ENCODE measurements at places on chromosomes 4 and X.

- no peak for DNase-seq
These were observed 37.0 kb downstream of the TKTL1 start for GRCh38 chrX:154332561-154332960.

GRCh38 chr4:20251796-20252655, at the start of gene SLIT2:
Gene SLIT2 (plus strand): TSS chr4:20251905. CDS start chr4:20253816, 1,911 bp downstream.
- no peak for DNase-seq

GRCh38 chrX:16838202-16839066, 31.7 kb downstream of the RBBP7 start:
- no peak for DNase-seq

DNA sequence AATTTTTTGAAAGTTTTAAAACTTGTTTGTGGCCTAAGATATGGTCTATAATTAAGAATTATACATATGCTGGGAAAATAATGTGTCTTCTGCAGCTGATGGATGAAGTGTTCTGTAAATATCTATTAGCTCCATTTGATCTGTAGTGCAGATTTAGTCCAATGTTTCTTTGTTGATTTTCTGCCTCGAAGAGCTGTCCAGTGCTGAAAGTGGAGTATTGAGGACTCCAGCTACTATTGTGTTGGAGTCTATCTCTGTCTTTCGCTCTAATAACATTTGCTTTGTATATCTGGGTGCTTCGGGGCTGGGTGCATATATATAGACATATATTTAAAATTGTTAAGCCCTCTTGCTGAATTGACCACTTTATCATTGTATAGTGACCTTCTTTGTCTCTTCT, 2127.3 kb downstream of the PCDH7 start:
- no peak for DNase-seq

DNA sequence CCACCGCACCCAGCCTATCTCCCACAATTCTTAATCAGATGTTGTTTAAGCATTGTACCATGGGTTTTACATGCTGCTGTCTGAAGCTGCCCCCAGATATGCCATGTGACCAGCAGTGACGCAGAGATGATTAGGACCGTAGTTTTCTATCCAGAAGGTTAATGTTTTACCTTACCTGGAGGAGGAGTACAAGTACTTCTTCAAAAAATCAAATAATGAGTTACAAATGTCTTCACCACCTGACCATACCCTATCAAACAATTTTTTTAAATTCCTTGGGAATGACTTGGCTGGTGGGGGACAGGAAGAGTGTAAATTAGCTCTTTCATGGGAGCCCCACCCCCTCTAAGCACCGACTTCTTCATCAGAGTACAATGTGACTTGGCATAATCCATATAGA, 16.2 kb upstream of the SGMS2 start:
- DNase-seq = no peak

DNA sequence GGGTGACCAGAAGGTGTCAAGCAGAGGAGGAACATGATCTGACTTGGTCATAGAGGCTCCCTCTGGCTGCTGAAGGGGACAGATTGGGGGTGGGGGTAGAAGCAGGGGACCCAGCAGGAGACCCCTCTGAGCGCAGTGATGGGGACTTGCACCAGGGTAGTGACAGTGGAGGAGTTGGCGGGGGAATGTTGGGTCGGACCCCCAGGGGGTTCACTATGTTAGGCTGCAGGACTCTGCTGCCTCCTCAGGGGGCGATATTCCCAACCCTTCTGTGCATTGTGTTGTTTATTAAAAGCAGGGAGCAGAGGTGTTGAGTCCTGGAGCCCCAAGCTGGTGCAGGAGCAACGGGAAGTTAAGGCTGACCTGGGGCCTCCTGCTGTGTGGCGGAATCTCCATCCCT, 8.8 kb downstream of the WDR13 start:
- no peak for DNase-seq

- no peak for DNase-seq
These were observed 47.7 kb downstream of the PRPS1 start for GRCh38 chrX:107675823-107676555.

DNA sequence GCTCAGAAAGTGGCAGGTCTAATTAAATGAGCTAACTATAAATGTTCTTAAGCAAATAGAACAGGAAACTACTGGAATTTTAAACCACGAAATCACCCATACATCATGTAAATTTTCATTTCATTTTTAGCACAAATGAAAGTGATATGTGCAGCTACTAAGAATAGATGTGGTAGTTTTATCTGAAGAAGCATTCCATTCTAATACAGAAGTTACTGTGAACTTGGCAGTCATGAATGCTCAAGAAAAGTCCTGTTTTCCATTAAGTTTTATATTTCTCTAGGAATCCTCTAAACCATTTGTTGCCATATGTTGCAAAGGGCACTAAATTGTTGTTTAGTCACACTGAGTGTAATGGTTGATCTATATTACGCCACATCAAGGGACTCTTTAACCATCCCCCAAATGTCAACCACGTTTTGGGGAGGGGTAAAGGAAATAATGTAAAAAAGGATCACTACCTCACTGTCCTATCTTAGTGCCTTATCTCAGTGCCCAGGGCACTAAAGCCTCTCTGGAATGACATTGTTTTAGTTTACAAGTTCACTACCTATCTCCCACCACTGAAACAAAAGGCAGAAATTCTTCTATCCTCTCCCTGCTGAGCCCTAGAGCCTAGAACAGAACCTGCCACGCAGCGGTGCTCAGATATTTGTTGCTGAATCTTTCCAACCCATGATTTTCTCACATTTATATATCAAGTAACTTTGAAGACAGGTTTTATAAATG, 118.0 kb downstream of the SHISA3 start:
- DNase-seq = no peak

DNA sequence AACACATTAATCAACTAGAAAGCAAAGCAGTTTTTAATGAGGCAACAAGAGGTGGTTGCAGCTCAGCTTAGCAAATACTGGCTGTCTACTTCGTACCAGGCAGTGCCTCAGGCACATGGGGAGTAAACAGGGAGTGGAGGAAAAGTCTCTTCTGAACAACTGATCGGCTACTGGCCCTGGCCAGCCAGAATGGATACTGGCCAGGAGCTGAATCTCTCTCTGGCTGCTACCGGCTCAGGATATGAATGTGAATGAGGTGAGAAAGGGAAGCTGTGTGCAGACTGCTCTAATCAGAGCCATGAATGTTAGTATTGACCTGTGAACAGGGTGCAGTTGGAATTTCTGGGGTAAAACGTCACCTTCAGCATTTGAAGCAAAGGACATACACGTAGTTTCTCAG, 77.3 kb downstream of the STK32B start:
- no peak for DNase-seq

DNA sequence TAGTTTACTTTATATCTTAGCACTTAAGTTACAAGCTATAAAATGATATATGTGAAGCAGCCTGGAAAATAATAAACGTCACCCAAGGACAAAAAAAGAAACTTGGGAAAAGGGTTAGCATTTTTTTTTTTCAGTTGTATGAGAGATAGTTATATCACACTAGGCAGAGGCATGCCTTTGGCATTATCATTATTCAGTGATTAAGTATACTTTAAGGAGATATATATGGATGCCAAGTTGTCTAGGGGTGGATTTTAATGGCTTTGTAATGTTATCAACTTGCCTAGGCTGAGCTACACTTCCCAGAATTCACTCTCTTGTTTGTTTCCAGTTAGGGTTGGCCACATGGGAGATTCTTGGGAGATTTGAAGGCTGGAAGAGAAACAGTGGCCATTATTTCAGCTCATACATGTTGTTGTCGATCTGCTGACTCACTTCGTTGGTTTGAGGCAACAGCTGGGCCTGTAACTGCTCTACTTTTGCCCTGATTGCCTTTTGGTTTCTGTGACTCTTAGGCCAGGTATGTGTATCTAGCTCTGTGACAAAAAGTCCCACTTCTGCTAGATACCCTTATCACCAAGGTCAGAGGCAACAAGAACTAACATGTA, 11.5 kb upstream of the SRPX start:
- DNase-seq = no peak

- DNase-seq = no peak
These were observed 35.1 kb downstream of the SH3KBP1 start for GRCh38 chrX:19852014-19853005.

GRCh38 chr4:159024266-159024665, 78.6 kb upstream of the RAPGEF2 start:
- DNase-seq = no peak

GRCh38 chrX:41265615-41266014, 68.3 kb upstream of the DDX3X start:
- peak; percentile 20 for DNase-seq

GRCh38 chr4:100174985-100175383, 15.3 kb downstream of the DDIT4L start:
- no peak for DNase-seq

- no peak for DNase-seq
These were observed 193.8 kb upstream of the RBPJ start for GRCh38 chr4:26126994-26127393.

- DNase-seq = no peak
These were observed 217.0 kb downstream of the GUCY2F start for GRCh38 chrX:109264878-109265277.

DNA sequence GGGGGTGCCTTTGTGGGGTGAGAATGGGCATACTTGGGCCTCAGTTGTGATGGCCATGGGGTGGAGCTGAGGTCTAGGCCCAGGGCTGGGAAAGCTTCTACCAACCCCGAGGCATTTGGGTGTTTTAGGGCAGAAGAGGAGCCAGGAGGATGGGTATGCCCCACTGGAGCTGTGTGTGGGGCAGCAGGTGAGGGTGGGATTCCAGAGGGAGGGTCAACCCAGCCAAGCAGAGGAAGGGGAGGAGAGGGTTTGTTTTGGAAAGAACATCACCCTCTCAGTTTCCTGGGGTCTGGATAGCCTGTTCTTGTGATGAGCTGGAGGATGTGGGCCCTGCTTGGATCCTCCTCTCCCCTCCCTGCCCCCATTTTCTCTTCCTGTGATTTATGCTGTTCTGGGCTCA, 620 bp downstream of the IL9R start:
- no peak for DNase-seq

- no peak for DNase-seq
These were observed 7.6 kb downstream of the CITED1 start for GRCh38 chrX:72297953-72298730.

DNA sequence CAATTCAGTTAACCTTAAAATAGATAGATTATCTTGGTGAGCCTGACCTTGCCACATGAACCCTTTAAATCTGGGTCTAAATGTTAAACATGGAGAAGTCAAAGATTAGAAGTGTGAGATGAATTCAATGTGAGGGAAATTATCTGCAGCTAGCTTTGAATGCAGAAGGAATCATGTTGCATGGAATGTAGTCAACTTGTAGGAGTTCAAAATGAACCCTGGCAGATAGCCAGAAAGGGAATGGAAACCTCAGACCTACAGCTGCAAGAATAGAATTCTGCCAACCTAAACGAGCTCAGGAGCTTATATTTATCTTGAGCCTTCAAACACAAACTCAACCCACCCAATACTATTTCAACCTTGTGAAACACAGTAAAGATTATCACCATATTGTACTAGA, 632.5 kb downstream of the KCTD8 start:
- DNase-seq = no peak

DNA sequence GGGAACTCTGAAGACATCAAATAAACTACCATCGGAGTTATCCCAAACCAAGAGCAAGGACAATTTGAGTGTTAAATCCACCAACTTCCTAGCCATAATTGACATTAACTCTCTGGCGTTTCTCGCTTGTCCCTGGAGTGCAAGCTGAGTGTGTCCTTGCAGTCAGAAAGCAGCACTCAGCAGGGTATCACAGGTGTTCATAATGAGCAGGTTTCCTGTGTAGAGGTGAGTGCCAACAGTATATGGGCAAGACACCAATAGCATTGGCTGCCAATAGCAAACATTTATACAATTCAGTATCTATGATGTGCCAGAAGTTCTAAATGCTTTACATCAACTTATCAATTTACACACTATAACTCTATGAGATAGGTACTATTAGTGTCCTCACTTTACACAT, 11.2 kb downstream of the BLTP1 start:
- no peak for DNase-seq

DNA sequence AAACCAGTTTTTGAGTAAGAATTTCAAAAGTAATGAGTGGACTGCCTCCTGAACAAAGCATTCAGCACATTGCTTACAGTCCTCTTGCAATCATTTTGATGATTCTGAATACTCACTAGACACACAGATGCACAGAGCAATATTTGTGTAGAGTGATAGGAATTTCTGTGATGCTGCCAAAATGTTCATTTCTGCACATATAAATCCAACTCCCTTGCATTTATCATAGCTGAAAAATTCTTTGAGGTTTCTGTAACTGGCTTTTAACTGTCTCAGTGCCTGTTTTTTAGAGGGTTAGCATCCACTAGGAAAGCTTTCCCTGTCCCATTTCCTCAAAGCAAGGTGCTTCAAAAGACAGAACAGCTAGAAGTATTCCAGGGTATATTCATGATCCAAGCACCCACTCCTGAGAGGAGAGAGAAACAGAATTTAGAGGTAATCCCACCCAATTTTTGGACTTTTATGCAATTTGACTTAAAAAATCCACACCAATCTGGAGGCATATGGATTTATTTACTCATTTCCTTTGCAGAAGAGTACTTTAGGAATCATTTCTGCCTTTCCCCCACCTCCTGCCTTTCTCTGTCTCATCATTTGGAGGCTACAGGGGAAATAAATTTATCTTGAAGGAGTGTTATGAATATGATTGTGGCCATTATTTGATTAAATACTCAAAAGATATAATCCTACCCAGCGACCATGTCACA, 234.5 kb upstream of the SLIT2 start:
- no peak for DNase-seq

GRCh38 chr4:54082168-54082567, 17.8 kb upstream of the CHIC2 start:
- DNase-seq = no peak

DNA sequence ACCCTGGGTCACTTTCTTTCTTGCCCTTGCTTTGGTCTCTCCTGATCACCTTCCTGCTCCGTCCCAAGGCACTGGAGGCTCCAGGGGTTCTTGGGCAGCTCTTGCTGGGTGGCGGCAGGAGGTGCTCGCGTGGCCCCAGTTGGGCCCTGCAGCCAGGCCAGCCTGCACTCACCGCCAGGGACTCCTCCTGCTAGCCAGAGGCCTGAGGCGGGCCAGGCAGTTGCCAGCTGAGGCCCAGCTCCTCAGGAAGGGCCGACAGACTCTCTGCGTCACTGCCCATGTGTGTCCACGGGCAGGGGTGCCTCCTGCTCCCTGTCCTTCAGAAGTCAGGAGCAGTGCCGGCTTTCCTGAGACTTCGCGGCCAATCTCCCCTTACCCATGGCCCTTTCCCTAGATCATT, 9.3 kb downstream of the SUV39H1 start:
- no peak for DNase-seq

- DNase-seq = no peak
These were observed 19.9 kb upstream of the TMSB4X start for GRCh38 chrX:12954981-12955380.

Measured in stimulated activated CD8-positive, alpha-beta memory T cell treated with anti-CD3 and anti-CD28 coated beads, Interleukin-12 subunit alpha, Interleukin-12 subunit beta, amount 100 ng/mL, for 1 hour (primary cell).